NCI-H1092 treated with DMSO at 0.1 percent for 48 hours (cell line): ENCODE measurements at places on chromosomes 11 and 22.

- DNase-seq = peak; percentile 67
Observed at GRCh38 chr11:124758355-124759265, 3.5 kb downstream of the ESAM start.

- DNase-seq = no peak
Observed at GRCh38 chr22:40759294-40759840, 59.8 kb downstream of the SLC25A17 start.

GRCh38 chr11:102184269-102184987, 74.2 kb downstream of the YAP1 start:
- no peak for DNase-seq

GRCh38 chr11:47714554-47715081, 551 bp downstream of the AGBL2 start:
- DNase-seq = peak; percentile 49

DNA sequence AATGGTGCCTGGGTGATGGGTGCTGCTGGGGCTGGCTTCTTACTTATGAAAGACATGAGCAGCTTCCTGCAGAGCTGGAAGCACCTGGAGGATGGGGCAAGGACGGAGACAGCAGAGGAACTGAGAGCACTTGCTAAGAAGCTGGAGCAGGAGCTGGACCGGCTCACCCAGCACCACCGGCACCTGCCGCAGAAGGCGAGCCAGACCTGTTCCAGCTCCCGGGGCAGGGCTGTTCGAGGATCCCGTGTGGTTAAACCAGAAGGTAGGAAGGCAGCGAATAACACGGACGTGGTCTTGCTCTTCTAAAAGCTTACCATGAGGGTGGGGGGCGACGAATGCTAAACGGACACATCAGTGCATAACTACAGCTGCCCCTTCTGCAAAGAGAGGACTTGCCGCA, 9.3 kb downstream of the APOL5 start:
- no peak for DNase-seq

- DNase-seq = no peak
Observed at GRCh38 chr22:44391481-44392445, 79.0 kb upstream of the SHISAL1 start.

GRCh38 chr11:19838994-19839768, 126.5 kb downstream of the NAV2 start:
- DNase-seq = no peak

GRCh38 chr22:42743501-42743991, 22.9 kb upstream of the A4GALT start:
- DNase-seq = no peak

DNA sequence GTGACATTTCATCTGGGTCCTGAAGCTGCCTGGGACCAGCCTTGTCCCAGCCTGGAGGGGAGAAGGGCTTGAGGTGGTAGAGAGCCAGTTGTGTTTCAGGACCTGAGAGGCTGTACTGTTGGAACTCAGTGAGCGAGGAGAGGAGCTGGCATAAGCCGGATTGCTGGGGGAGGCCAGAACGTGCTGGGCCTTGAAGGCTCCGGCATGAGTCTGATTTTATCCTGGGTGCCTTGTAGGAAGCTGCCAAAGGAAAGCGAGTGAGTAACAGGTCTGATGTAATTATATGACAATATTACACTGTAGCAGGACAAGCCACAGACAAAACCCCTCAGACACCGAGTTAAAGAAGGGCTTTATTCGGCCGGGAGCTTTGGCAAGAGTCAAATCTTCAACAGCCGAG, 17.2 kb downstream of the AP2A2 start:
- DNase-seq = no peak

GRCh38 chr11:115665175-115665821, 161.1 kb upstream of the CADM1 start:
- peak; percentile 62 for DNase-seq

DNA sequence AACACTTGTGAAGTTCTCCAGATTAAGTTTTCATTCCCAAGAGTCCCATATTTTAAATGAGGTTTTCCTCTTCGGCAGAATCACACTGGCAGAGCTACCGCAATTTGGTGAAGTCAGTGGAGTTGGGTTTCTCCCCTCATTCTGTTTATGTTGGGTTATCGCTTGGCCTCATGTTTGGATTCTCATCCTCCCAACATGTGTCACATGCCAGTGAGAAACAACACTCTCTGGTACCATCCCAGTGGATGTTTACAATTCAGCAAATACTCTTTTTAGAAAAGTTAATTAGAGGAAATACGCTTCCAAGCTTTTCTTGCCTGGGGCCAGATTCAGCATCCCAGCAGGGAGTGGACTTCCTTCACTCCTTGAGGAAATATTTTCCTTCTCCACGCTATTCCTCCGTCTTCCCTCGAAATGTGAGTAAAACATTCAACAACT, 2.1 kb downstream of the PAMR1 start:
- DNase-seq = no peak

DNA sequence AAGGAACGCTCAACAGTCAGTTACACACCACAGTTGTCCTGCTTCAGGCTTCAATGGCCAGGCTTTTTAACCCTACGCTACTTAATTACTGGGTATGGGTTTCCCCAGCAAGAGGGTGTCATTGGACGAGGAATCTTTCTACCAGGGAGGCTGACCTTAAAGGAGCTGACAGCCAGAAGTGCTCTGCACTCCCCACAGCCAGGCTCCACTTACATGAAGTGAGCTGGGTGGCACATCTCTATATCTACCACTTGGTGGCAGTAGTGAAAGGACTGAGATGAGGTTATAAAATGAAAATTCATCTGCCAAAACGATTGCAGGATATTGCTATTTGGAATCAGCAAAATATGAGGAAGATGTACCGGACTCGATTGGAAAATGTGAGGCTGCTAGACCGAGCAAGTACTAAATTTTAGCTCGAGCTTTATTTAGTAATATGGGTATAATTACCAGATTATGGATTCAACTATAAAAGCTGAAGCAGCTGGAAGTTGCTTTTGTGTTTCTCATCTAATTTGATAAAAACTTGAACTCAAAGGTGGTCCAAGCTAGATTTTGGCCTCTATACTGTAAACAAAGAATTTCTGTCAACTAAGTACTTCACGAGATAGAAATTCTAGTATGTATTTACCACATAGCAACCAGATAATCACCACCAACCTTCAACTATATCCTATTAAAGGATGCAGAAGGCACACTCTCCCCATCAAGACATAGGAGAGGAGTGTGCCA, 53.9 kb upstream of the CEP126 start:
- DNase-seq = peak; percentile 25

GRCh38 chr22:39839204-39839603, 54.4 kb downstream of the ENTHD1 start:
- DNase-seq = no peak

DNA sequence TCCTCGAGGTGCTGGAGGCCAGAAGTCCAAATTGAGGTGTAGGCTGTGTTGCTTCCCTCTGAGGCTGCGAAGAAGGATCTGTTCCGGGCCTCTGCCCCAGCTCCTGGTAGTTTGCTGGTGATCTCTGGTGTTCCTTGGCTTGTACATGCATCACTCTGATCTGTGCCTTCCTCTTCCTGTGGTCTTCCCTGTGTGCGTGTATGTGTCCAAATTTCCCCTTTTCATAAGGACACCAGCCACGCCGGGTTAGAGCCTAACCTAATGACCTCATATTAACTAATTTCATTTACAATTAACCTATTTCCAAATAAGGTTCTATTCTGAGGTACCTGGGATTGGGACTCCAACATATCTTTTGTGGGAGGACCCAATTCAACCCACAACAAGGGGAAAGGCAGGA, 21.5 kb downstream of the RIBC2 start:
- no peak for DNase-seq

GRCh38 chr11:61531044-61531443, 22.5 kb downstream of the LRRC10B start:
- no peak for DNase-seq

GRCh38 chr11:130452176-130452575, 3.7 kb downstream of the ADAMTS15 start:
- DNase-seq = no peak
